ENCODE measurements at places on chromosomes 2 and 18. TPM values are rescaled to one million over a fixed set of nuclear protein-coding genes. Genes with fewer than 3 reads are reported as not detected.

Gene OBSL1
- total RNA-seq, result 19.9 TPM

Gene ORC4
- 36.7 TPM for total RNA-seq

Gene VWA3B
- total RNA-seq, result not detected

Gene CNTNAP5
- not detected for total RNA-seq

Gene ABCG5
- not detected for total RNA-seq

Gene NPHP1
- 6.7 TPM for total RNA-seq

Gene LRRTM4
- not detected for total RNA-seq

Gene OLA1
- total RNA-seq, result 109 TPM

Gene GRHL1
- 0.84 TPM for total RNA-seq

Gene SCN3A
- total RNA-seq, result not detected

Gene ANKAR
- 1.3 TPM for total RNA-seq

Data from A549 treated with Hydrocortisone at 1 μM for 4 hours (cell line).